NK-92 treated with Interleukin-12 subunit alpha and Interleukin-12 subunit beta, amount 100 ng/mL, for 24 hours (cell line): ENCODE measurements at places on chromosomes 6 and 20.

DNA sequence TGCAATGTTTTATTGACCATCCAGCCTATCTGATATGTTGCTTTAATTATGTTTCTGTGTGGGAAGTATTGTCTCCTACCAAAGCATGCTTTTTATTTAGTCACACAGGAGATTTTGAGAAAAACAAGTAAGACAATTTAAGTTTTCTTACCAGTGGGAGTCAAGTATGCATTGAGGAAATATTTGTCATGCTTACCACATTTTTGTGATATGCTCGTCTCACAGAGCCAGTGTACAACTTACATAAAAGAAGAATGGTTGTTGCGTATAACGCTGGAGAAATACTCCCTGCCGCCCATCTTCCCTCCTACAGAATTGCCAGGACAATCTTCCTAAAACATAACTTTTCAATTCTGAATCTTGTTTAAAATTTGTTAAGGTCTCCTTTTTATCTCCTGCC is 37.1 kb upstream of the FILIP1 start:
- DNase-seq, result no peak

GRCh38 chr20:57879779-57880570 is 170.2 kb upstream of the PMEPA1 start:
- DNase-seq, result no peak

GRCh38 chr20:61220131-61220530 is 31.9 kb upstream of the CDH4 start:
- DNase-seq, result no peak

DNA sequence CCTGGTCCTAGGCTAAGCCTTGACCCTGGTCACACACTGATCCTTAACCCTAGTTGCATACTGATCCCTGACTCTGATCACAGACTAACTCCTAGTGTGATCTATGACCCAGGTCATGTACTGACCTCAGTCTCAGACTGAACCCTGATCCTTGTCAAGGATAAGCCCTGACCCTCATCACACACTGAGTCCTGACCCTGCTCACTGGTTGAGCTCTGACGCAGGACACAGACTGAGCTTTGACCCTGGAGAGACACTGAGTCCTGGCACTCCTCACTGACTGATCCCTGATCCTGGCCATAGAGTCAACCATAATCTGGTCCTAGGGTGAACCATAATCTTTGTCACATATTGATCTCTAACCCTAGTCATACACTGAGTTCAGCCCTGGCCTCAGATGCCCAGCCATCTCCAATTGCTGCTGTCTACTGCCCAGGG is 37.9 kb downstream of the KCNB1 start:
- no peak for DNase-seq

DNA sequence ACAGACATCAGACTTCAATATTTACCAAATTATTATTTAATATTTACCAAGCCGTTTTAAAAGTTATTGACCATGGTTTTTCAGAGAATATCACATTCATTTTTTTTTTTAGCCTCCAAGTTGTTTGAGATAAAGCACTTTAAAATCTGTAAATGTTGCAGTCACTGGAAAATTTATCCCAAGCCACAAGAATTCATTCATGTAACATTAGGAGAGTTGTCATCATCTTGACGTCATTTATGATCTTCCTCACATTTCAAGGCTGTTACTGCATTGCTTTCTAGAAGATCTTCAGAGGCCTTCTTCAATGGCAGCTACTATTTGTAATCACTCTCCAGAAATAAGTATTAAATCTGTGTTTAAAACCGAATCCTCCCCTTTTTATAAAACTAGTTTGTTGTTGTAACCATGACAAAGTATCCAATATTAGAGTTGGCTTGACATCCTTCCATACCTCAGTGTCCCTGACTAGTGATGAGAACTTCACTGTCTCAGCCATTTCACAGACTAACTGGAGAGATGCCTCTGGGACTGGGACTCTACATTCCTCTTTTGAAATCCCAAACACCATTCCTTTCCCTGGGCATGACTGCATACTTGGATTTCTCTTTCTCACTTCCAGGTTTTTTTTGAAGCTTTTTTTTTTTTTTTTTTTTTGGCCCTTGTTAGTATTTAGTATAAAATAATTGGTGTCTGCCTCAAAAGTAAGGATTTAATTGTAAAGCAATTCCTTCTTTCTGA is 100.1 kb downstream of the ZFAND3 start:
- no peak for DNase-seq

DNA sequence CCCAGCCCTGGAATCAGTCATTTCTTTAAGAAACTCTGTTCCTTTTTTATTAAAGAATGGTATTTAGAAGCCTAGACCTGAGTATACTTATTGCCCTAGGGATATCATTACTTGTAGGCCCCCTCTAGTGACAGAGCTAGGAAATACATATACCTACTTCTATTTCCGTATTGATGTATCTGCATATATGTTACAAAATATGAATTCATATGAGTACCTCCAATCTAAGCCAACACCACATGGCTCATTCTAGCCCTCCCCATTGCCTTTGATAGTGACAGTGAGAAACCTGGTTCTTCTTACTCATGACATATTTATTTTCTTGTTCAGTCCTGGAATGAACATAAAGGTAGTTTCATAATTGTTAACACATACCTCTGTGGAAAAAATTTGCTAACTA is 137.2 kb downstream of the FARS2 start:
- no peak for DNase-seq

DNA sequence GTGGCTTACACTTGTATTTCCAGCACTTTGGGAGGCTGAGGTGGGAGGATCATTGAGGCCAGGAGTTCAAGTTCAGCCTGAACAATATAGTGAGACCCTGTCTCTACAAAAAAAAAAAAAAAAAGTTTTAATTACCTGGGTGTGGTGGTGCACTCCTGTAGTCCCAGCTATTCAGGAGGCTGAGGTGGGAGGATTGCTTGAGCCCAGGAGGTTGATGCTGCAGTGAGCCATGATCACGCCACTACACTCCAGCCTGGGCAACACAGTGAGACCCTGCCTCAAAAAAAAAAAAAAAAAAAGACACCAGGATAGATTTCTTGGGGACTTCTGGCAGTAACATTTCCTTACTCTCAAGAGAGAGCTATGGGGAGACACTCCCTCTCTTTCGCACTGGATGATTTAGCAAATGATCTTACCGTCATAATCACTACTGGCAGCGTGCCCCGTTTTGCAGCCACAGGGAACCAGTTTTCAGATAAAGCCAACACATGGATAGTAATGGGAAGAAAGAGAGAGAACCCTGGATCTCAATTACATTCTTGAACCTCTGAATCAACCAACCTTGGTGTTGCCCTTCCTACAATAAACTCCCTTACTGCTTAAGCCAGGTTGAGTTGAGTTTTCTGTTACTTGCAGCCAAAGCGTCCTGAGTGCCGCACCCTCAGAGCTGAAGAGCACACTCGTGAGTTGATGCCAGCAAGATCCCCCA is 18.1 kb upstream of the PTPN1 start:
- no peak for DNase-seq

DNA sequence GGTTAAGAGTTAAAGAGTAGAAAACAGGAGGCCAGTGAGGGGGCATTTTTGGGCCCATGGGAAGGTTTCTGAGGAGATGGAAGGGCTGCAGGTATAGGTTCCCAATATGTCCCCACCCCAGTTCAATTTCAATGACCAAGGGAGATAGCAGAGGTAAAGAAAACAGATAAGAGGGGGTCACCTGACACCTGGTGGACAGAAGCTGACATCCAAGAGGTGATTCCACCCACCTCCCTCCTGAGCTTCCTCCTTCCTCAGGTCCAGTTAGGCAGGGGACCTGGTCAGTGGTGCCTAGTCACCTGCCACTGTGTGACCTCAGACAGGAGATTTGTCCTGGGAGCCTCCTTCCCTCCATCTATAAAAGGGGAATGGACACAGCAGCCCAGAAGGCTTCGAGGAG is 29.5 kb upstream of the MAS1L start:
- no peak for DNase-seq

DNA sequence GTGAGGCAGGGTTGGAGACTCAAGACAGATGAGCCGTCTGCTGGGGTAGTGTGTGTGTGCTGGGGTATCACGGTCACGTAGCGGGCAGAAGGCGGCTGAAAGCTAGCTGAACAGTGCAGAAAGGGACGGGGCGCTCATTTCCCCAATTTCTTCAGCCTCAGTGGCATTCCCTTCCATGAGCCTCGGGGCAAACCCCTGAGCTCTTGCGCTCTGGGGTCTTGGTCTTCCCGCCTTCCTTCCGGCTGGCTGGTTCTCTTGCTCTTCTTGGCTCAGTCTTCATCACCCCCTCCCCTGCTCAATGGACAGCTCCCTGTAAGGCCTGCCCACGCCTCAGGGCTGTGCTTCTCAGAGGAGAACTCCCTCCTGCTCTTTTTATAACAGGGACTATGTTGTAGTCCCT is 15.5 kb upstream of the TMEM181 start:
- no peak for DNase-seq

DNA sequence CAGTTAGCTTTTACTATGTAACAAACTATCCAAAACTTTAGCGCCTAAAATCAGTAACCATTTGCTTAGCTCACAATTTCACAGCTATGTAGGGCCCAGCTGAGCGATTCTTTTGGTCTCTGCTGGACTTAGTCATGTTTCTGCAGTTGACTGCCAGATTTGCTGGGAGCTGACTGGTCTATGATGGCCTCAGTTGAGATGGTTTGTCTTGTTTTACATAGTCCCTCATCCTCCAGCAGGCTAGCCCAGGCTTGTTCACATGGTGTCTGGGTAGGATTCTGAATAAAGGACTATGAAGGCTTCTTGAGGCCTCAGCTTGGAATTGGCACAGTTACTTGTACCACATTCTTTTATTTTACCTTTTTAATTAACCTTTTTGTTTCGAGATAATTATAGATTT is 247.8 kb upstream of the CHD6 start:
- no peak for DNase-seq

GRCh38 chr6:21754891-21755290 is 161.3 kb downstream of the SOX4 start:
- DNase-seq, result no peak

DNA sequence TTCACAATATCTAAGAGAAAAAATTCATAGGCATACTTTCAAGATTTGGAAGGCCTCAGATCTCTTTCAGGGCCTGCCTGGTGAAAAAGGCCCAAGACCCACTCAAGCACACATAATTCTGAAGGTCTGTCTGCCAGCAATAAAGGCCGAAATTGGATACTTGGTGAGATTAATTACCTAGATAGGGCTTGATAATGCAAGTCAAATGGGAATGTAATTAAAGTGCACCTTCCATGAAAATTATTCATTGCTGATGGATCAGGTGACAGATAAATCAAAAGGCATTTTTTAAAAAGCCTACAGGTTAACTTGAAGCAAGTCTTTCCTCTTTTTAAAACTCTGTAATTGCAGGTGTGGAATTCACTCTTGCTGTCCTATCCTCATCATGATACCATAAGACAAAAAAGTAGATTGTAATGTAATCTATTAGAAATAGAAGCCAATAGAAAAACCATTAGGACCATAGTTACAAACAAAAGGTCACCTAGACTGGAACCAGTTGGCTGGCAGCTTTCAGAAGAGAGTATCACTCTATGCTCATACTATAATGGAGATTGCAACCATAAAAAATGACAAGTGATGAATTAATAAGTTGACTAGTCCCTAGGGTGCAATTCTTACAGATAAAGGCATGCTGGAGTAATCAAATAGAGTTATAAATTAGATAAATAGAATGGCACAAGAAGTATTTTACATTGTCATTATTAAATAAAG is 77.3 kb downstream of the EPHA7 start:
- DNase-seq, result no peak

GRCh38 chr6:38584731-38585130 is 55.0 kb downstream of the BTBD9 start:
- DNase-seq, result no peak

DNA sequence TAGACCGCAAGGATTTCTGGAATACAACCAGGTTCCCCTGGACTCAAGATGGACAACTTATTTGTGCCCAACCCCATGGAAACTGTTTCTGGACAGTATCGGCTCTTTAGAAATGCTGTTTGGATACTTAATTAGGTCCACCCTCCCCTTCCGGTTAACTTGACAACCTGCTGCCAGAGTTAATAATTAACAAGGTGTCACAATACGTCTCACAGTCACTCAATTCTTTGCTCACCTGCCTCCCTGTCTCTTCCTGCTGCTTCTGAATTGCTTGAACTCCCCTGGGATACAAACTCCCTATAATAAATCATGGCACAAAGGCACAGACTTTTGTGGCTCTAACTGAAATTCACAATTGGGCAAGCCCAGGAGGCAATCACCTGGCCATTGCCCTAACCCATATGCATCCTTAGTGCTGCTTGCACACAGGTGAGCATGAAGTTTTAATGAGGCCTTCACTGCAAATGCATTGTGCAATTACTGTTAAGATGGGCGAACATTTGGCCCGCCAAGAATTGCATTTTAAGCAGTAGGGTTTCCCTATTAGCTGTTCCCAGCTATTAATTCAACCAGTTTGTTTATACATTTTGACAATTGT is 504.4 kb upstream of the NOX3 start:
- DNase-seq, result no peak

- DNase-seq, result no peak
Measured at GRCh38 chr6:69164564-69165229, 529.6 kb downstream of the ADGRB3 start.

DNA sequence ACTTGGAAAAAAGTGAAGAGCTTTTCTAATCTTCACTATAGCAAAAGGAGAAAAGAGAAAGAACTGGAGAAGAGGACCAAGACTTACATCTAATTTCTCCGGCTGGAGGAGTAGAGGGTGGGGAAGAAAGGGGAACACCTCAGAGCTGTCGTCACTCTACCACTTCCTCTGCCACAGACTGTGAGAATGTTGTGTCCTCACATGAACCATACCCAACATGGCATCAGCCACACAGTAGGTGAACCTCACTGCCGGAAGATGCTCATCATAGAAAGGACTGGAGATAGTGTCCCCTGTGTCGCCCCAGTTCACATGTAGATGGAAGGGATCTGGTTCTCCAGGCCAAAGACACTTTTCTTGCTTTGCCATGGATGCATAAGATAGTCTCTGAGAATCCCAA is 604.4 kb upstream of the NOX3 start:
- no peak for DNase-seq

DNA sequence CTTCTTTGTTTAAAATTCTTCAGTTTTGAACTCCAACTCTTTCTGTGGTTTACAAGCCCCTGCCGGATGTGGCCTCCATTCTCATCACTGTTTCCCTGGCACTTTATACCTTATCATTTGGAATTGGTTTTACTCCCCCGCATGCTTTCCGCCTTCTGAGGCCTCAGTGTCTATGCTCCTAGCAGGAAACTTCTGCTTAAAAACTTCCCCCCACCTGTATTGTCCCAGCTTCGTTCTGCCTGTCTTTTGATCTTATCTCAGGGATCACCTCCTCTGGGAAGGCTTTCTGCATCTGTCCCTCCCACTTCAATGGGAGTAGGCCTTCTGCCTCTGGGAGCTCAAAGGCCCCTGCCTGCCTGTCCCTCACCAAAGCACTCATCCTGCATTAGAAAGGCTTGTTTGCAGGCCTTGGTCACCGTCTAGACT is 3.4 kb upstream of the ANGPT4 start:
- no peak for DNase-seq

- DNase-seq, result no peak
Measured at GRCh38 chr6:21375151-21376116, 218.1 kb upstream of the SOX4 start.
